Cardiac atrium fibroblast (primary cell): ENCODE measurements at places on chromosomes 2 and 18. TPM values are rescaled to one million over a fixed set of nuclear protein-coding genes. Genes with fewer than 3 reads are reported as not detected.

UGT1A7 gene
- not detected in 2 replicates for total RNA-seq

CENPO gene
- 8.5 and 10.2 TPM in 2 replicates for total RNA-seq

DLGAP1 gene
- 0.18 and 0.65 TPM in 2 replicates for total RNA-seq

TCF7L1 gene
- total RNA-seq, result 1.6 and 2.9 TPM in 2 replicates

OBSL1 gene
- total RNA-seq, result 63.2 and 64.8 TPM in 2 replicates

DSG4 gene
- total RNA-seq, result not detected in 2 replicates

LNPK gene
- 32.3 and 38.2 TPM in 2 replicates for total RNA-seq

C2orf66 gene
- total RNA-seq, result not detected in 2 replicates

CTAGE1 gene
- total RNA-seq, result 0.16 TPM in 1 of 2 replicates, not detected in the other

C1QL2 gene
- total RNA-seq, result not detected in 2 replicates

CHST10 gene
- total RNA-seq, result 7.9 and 8.1 TPM in 2 replicates

IL36A gene
- not detected in 2 replicates for total RNA-seq

CDCA7 gene
- 1.1 and 5.7 TPM in 2 replicates for total RNA-seq

MEP1B gene
- not detected in 2 replicates for total RNA-seq

ANXA4 gene
- total RNA-seq, result 21.1 and 38.7 TPM in 2 replicates

MITD1 gene
- 13.8 and 15.5 TPM in 2 replicates for total RNA-seq

FOXD4L1 gene
- 0.16 TPM in 1 of 2 replicates, not detected in the other for total RNA-seq

QPCT gene
- 1.8 and 8.4 TPM in 2 replicates for total RNA-seq

ARL6IP6 gene
- total RNA-seq, result 16.0 and 20.2 TPM in 2 replicates

SCN7A gene
- total RNA-seq, result under 0.01 and 0.16 TPM in 2 replicates

EVX2 gene
- not detected in 2 replicates for total RNA-seq

MC4R gene
- not detected in 2 replicates for total RNA-seq

ASPRV1 gene
- total RNA-seq, result 0.18 TPM in 1 of 2 replicates, not detected in the other

SOX11 gene
- total RNA-seq, result not detected in 2 replicates
